ENCODE measurements at places on chromosomes 12 and 14. TPM values are rescaled to one million over a fixed set of nuclear protein-coding genes. Genes with fewer than 3 reads are reported as not detected.

DNA sequence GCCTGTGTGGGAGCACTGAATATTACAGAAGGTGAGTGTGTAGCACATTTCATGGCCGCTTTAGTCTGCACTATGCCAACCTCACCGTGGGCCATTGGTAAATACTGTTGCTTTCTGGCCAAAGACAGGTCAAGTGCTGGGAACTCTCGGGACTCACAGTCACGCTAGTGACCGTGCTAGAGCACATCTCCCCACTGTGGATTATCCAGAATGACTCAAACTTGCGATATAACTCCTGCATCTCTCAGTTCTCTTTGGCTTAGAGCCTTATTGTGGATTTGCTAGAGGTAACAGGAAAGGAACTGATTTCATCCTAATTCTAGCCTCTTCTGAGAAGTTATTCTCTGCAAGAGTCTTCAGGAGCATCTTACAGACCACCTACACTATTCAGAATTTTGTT is 86.5 kb downstream of the DAD1 start:
- no peaks in the 10 kb centered on the region for H3K27me3 ChIP-seq
- no peak overlapping the region for H3K4me3 ChIP-seq
- no peaks in the 10 kb centered on the region for H3K36me3 ChIP-seq

- peaks cover 56% of the 10 kb centered on the region for H3K4me1 ChIP-seq
- H3K27me3 ChIP-seq = no peaks in the 10 kb centered on the region
- H3K36me3 ChIP-seq = no peaks in the 10 kb centered on the region
- no peak for DNase-seq
- no peak overlapping the region for H3K4me3 ChIP-seq
These were observed 118.8 kb downstream of the SCARB1 start for GRCh38 chr12:124744659-124745464.

The RAB21 gene
- 4.3 TPM for total RNA-seq

GRCh38 chr14:23751616-23752015 is 115.5 kb downstream of the DHRS2 start:
- no peaks in the 10 kb centered on the region for H3K36me3 ChIP-seq
- H3K27ac ChIP-seq = no peak overlapping the region
- H3K4me1 ChIP-seq = no peaks in the 10 kb centered on the region

GRCh38 chr14:54058505-54058904 is 101.9 kb upstream of the BMP4 start:
- H3K27me3 ChIP-seq = no peaks in the 10 kb centered on the region
- no peak overlapping the region for H3K4me3 ChIP-seq
- no peaks in the 10 kb centered on the region for H3K36me3 ChIP-seq
- H3K27ac ChIP-seq = no peak overlapping the region
- no peak for DNase-seq

The SLIRP gene
- total RNA-seq = 96.2 TPM

GRCh38 chr12:57989838-57990237 is 48.5 kb downstream of the ATP23 start:
- H3K36me3 ChIP-seq = no peaks in the 10 kb centered on the region
- no peaks in the 10 kb centered on the region for H3K4me1 ChIP-seq
- DNase-seq = no peak
- H3K4me3 ChIP-seq = no peak overlapping the region
- H3K27me3 ChIP-seq = no peaks in the 10 kb centered on the region

The WNT5B gene
- total RNA-seq = not detected

The KRT82 gene
- not detected for total RNA-seq

The PLEKHG7 gene
- 1.6 TPM for total RNA-seq

The RHOJ gene
- total RNA-seq = 7.3 TPM

The TAS2R42 gene
- not detected for total RNA-seq

- H3K27ac ChIP-seq = no peak overlapping the region
- no peak for DNase-seq
- no peak overlapping the region for H3K4me3 ChIP-seq
- peaks cover 3% of the 10 kb centered on the region for H3K36me3 ChIP-seq
- H3K4me1 ChIP-seq = no peaks in the 10 kb centered on the region
These were observed 107.4 kb downstream of the PPP1R12A start for GRCh38 chr12:79827484-79827883.

DNA sequence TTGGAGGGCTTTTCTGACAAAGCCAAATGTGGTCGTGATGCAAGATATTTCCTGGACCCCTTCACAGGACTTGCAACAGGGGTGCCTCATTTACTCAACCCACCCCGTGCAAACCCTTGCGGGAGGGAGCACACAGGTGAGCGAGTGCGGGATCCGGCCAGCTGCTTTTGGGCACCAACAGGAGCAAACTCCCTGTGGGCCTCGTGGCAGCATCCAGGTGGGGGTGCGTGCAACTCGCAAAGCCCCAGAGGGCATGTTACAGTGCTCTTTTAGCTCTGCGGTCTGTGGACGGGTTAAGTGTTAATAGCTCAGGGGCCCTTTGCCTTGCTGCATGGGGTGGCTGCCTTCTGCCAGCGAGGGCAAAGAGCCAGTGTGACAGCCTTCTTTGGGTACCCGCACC is 707.6 kb upstream of the MDGA2 start:
- no peaks in the 10 kb centered on the region for H3K4me1 ChIP-seq
- no peak overlapping the region for H3K27ac ChIP-seq

GRCh38 chr14:74855945-74856344 is 20.0 kb downstream of the PROX2 start:
- H3K27ac ChIP-seq = no peak overlapping the region
- peaks cover 9% of the 10 kb centered on the region for H3K4me1 ChIP-seq
- H3K4me3 ChIP-seq = no peak overlapping the region
- no peak for DNase-seq

The DPPA3 gene
- total RNA-seq = not detected

DNA sequence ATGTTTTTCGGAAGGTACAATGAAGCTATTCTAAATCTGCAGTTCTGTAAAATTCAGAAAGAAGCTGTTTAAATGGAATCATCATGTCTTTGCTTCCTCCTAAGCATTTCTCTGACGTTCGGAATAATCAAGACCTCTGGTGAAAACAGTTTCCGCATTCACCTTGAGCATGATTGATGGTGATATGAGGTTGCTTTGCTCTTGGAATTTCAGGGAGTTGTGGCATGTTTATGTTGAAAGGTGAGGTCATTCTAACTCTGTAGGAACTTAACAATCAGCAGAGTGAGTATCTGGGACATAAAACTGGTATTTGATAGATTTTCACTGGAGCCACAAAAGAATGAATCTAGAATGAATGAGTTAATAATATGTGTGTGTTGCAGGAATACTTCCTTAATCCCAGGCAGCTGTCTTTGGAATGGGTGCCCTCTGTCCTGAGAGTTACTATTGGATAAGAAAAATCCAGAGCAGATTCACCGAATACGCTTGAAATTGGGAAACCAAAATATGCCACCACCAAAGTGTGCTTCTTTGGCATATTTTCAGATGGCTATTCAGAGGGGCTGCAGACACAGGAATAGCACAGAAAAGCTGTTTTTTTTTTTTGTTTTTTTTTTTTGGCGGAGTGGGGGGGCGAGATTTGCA is 599.1 kb downstream of the CCER1 start:
- no peak for DNase-seq
- H3K27ac ChIP-seq = no peak overlapping the region
- H3K4me3 ChIP-seq = no peak overlapping the region
- H3K27me3 ChIP-seq = no peaks in the 10 kb centered on the region
- H3K4me1 ChIP-seq = no peaks in the 10 kb centered on the region

The APAF1 gene
- total RNA-seq = 5.9 TPM

The FAM90A1 gene
- total RNA-seq = 0.26 TPM

DNA sequence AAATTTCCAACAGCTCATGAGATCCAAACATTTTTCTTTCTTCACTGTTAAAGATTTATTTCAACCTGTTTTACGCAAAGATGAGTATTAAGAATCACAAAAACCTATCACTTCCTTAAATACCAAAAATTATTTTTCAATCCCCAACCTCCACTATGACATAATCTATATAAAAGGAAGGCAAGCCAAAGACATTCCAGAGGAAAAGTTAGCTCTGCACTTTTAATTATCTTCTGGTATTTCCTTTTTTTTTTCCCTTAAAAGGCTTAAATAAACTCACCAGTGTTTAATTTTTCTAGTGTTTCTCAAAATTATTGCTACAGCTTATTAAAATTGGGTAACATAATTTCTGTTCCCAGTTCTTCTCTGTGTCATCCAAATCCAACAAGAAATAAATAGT is 75.9 kb downstream of the BMP4 start:
- H3K27ac ChIP-seq = no peak overlapping the region
- DNase-seq = no peak
- no peaks in the 10 kb centered on the region for H3K27me3 ChIP-seq
- H3K36me3 ChIP-seq = no peaks in the 10 kb centered on the region
- no peaks in the 10 kb centered on the region for H3K4me1 ChIP-seq

DNA sequence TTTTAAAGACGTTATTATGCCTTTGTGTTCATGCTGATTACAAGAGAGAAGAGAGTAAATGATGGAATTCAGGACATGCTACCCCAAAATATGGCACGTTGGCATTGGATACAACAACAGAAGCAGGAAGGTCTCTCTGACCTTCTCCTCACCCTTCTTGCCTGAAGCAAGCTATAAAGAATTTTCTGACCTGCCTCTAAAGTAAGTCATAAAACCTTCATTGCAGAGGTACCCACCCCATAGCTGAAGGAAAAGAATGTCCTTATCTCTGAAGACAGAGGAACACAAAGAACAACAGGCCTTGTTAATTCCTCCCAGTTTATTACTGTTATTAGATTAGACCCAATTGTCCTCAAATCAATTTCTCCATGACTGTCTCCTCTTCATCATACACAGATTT is 176.2 kb downstream of the FBXL14 start:
- no peaks in the 10 kb centered on the region for H3K27me3 ChIP-seq
- no peak overlapping the region for H3K4me3 ChIP-seq
- no peaks in the 10 kb centered on the region for H3K4me1 ChIP-seq
- no peak overlapping the region for H3K27ac ChIP-seq

The IQSEC3 gene
- total RNA-seq = 0.78 TPM

DNA sequence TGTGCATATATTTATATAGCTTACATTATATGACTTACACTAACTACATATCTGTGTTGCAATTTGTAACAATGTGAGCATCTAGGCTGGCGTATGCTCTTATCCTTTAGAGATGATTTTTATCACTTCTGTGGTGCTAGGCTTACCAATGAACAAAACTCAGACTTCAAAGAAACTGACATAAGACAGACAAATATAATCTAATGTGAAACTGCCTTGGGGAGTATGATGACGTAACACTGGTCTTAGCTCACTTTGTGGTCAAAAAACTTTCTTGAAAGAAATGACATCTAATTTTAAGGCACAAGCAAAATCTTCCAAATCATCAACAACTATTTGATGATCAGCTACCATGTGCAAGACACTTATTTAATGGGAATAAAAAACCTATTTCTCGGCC is 50.0 kb downstream of the SOX5 start:
- H3K4me1 ChIP-seq = no peaks in the 10 kb centered on the region
- no peaks in the 10 kb centered on the region for H3K36me3 ChIP-seq
- H3K4me3 ChIP-seq = no peak overlapping the region
- H3K27ac ChIP-seq = no peak overlapping the region

Measured in body of pancreas (tissue), 4 donors.